Osteocyte (in vitro differentiated cells): ENCODE measurements at places on chromosomes 7 and 10.

- H3K4me3 ChIP-seq = no peak overlapping the region
- H3K27me3 ChIP-seq = no peaks in the 10 kb centered on the region
- H3K27ac ChIP-seq = no peak overlapping the region
- peaks cover 5% of the 10 kb centered on the region for H3K4me1 ChIP-seq
- no peaks in the 10 kb centered on the region for H3K36me3 ChIP-seq
- DNase-seq = peak; percentile 81
Observed at GRCh38 chr10:48456361-48456804, 148.5 kb downstream of the ARHGAP22 start.

DNA sequence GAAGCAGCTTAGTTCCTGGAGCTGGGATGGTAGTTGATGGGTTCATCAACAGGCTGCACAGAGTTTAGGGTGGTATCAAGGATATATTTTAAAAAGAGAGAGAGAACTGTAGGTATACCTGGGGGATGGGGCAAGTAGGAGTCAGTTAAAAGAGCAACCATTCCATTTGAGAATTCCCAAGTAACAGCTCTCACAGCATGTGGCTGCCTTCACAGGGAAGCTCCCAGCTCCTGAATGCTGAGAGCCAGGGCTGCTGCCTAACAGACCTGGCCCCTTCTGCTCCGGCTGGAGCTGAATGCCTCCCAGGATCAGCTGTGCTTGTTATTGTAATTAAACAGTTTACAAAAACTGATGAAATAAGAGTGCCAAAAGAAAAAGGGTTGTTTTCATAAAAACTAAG is 58.8 kb upstream of the GPR26 start:
- H3K27ac ChIP-seq = no peak overlapping the region
- no peaks in the 10 kb centered on the region for H3K27me3 ChIP-seq
- DNase-seq = no peak
- H3K36me3 ChIP-seq = no peaks in the 10 kb centered on the region

- H3K27me3 ChIP-seq = no peaks in the 10 kb centered on the region
- no peaks in the 10 kb centered on the region for H3K36me3 ChIP-seq
Observed at GRCh38 chr10:84924131-84924530, 595.7 kb downstream of the CCSER2 start.

DNA sequence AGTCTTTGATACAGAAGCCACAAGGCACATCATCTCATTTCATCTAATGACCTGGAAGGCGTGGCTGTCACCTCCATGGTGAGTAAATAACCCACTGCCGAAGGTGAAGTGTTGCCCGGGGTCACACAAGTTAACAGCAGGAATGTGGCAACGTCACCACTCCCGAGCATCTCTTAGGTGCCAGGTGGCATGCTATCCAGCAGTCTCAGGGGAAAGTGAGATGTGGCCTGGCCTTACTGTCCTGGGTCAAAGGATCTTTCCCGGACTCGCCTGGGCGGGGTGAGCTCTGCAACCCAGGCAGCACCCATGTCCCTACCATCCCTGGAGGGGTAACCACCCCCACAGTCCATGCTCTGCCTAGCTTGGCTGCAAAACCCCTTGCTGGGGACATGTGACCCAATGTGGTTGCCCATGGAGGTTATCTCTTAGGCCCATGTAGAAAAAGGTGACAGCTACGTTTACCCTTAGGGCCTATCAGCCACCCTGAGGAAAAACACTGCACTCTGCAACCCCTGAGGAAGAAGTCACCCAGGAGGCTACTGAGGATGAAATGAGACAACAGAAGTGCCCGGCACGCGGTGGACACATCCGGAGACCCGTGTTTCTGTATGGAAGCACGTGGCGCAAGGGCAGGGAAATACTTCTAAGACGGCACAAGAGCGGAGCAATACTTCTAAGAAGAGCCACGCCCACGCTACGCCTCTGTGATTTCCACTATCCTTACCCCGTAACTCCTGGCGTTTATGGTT is 52.0 kb downstream of the BAIAP2L1 start:
- no peak overlapping the region for H3K27ac ChIP-seq
- no peak for DNase-seq
- no peak overlapping the region for H3K4me3 ChIP-seq
- no peaks in the 10 kb centered on the region for H3K27me3 ChIP-seq
- peaks cover 16% of the 10 kb centered on the region for H3K4me1 ChIP-seq

DNA sequence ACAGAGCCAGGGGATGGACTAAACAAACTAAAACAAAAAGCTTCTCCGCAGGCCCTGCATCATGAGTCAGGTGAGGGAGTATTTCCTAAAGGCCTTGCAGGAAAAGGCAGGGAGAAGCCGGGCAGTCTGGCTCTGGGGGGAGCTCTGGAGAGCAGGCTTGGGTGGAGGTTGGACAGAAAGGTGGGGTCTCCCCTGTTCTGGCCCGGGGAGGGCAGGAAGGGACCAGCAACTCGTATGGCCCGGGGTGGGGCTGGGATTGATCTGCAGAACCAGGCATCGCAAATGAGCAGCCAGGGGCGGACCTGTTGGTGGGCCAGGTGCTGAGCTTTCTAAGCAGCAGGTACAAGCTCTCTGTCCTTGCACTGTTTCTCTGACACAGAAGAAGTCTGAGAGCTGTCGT is 235.2 kb downstream of the TCERG1L start:
- H3K4me1 ChIP-seq = no peaks in the 10 kb centered on the region
- H3K27ac ChIP-seq = no peak overlapping the region
- no peak overlapping the region for H3K4me3 ChIP-seq
- DNase-seq = no peak
- no peaks in the 10 kb centered on the region for H3K27me3 ChIP-seq
- H3K36me3 ChIP-seq = no peaks in the 10 kb centered on the region

GRCh38 chr10:93383562-93383981 is 98.6 kb downstream of the MYOF start:
- H3K4me1 ChIP-seq = peaks cover 83% of the 10 kb centered on the region
- no peak overlapping the region for H3K4me3 ChIP-seq
- H3K36me3 ChIP-seq = peaks cover 68% of the 10 kb centered on the region

DNA sequence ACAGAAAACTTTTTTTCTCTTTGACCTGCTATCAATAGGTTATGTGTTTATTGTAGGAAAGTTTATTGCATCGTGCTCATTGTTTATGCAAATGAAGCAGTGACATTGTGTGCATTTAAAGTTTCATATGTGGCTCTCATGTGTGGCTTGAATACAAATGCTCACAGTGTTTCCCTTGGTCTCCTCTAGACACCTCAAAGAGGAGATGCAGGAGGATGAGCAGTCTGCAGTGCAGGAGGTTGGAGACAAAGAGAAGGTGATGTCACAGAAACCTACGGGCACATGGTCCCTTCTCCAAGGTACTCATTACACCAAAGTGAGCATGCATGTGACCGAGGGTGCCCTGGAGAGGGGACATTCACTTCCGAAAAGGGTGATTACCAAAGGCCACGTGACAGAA is 430.2 kb downstream of the INHBA start:
- no peaks in the 10 kb centered on the region for H3K36me3 ChIP-seq
- H3K27ac ChIP-seq = no peak overlapping the region
- H3K4me3 ChIP-seq = no peak overlapping the region
- DNase-seq = no peak

DNA sequence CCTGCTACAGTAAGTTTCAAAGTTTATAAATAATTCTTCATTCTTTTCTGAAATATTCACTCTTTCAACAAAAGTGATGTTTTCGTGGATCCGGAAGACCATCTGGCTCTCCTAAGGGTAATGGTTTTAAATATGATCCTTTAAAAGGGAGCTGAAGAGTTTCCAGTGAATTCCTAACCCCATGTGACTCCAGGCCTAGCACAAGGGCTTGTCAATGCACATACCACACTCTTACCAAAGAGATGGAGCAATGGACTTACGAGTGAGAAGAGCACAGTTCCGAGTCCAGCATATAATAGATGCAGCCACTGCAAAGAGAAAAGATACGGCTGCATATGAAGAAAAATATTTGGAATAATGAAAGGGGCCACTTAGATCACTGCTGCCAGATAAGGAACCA is 32.1 kb upstream of the GATAD1 start:
- no peak overlapping the region for H3K4me3 ChIP-seq
- no peaks in the 10 kb centered on the region for H3K36me3 ChIP-seq

- H3K36me3 ChIP-seq = no peaks in the 10 kb centered on the region
- H3K27ac ChIP-seq = peak overlapping the region; percentile 96
- H3K4me3 ChIP-seq = no peak overlapping the region
- DNase-seq = no peak
- peaks cover 72% of the 10 kb centered on the region for H3K4me1 ChIP-seq
Observed at GRCh38 chr10:99979066-99979685, 30.6 kb downstream of the DNMBP start.

GRCh38 chr7:91655656-91656055 is 224.8 kb downstream of the MTERF1 start:
- H3K4me3 ChIP-seq = no peak overlapping the region
- H3K27ac ChIP-seq = no peak overlapping the region
- no peaks in the 10 kb centered on the region for H3K36me3 ChIP-seq
- no peak for DNase-seq
- peaks cover 18% of the 10 kb centered on the region for H3K4me1 ChIP-seq
- H3K27me3 ChIP-seq = peaks cover 27% of the 10 kb centered on the region

DNA sequence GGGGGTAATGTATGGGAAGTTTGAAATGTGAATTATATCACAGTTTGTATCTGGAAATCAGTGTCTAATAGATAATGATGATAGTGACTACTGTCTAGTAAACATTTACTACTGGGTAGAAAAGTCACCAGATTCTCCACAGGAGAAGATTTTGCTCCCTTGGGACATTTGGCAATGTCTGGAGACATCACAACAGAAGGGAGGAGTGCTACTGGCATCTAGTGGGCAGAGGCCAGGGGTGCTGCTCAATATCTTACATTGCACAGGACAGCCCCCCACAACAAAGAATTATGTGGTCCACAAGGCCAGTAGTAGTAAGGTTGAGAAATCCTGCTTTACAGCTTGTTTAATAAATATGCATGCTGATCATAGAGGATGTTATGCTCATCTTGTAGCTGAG is 92.3 kb upstream of the PRPS1L1 start:
- H3K36me3 ChIP-seq = no peaks in the 10 kb centered on the region
- no peak overlapping the region for H3K27ac ChIP-seq
- no peak overlapping the region for H3K4me3 ChIP-seq
- no peak for DNase-seq
- H3K27me3 ChIP-seq = peaks cover 6% of the 10 kb centered on the region
- peaks cover 9% of the 10 kb centered on the region for H3K4me1 ChIP-seq

- H3K4me3 ChIP-seq = no peak overlapping the region
- no peak for DNase-seq
- H3K27ac ChIP-seq = peak overlapping the region; percentile 37
- H3K36me3 ChIP-seq = no peaks in the 10 kb centered on the region
Observed at GRCh38 chr7:47818796-47819606, 129.3 kb downstream of the PKD1L1 start.
